ENCODE measurements at places on chromosomes 3 and 15. TPM values are rescaled to one million over a fixed set of nuclear protein-coding genes. Genes with fewer than 3 reads are reported as not detected.

The LMOD3 gene
- 0.08 TPM for total RNA-seq

The ISLR gene
- total RNA-seq = 64.9 TPM

The MYZAP gene
- total RNA-seq = 0.72 TPM

The ADGRG7 gene
- total RNA-seq = not detected

Measured in epithelial cell of alveolus of lung (primary cell).